ENCODE measurements at places on chromosomes 13 and 19.

GRCh38 chr13:26255115-26255514 is 1.2 kb downstream of the CDK8 start:
- no peak for DNase-seq

GRCh38 chr13:96415831-96416385 is 326.0 kb downstream of the HS6ST3 start:
- no peak for DNase-seq

GRCh38 chr19:17127671-17128070 is 52.1 kb downstream of the MYO9B start:
- DNase-seq = no peak

GRCh38 chr13:46062185-46062584 is 9.6 kb upstream of the ZC3H13 start:
- no peak for DNase-seq

Measured in HL-60 (cell line).